ENCODE measurements at places on chromosomes 7 and 10. TPM values are rescaled to one million over a fixed set of nuclear protein-coding genes. Genes with fewer than 3 reads are reported as not detected.
A peak's percentile ranks its signal among the peaks of the same experiment; 100 is the strongest.

STARD3NL gene
- 34.0 TPM for total RNA-seq

GRCh38 chr10:114729103-114729659 is 71.1 kb upstream of the ABLIM1 start:
- no peak overlapping the region for H3K27ac ChIP-seq
- no peaks in the 10 kb centered on the region for H3K36me3 ChIP-seq
- H3K27me3 ChIP-seq = no peaks in the 10 kb centered on the region
- no peak overlapping the region for H3K4me3 ChIP-seq

DNA sequence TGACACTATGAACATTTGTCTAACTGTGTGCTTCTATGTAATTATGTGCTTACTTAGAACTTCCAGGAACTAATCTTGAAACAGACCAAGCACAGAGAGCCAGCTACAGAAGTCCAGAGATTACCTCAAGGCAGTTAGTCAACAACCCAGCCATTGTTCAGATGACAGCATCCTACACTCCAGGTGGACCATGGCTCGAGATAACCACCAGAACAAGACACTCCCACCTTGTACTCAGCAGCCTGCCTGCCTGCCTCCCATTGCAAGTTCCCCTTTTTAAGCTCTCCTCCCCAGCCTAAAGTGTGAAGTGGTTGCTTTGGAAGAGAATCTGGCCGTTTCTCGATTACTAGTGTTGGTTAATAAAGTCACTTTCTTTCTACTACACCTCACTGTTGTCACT is 1080.6 kb upstream of the LRRN3 start:
- no peaks in the 10 kb centered on the region for H3K4me1 ChIP-seq
- DNase-seq = no peak
- H3K4me3 ChIP-seq = no peak overlapping the region
- no peak overlapping the region for H3K27ac ChIP-seq
- no peaks in the 10 kb centered on the region for H3K27me3 ChIP-seq

CRPPA gene
- 1.4 TPM for total RNA-seq

SSC4D gene
- total RNA-seq = 0.71 TPM

GRCh38 chr7:101717628-101718357 is 88.7 kb upstream of the MYL10 start:
- peak; percentile 26 for DNase-seq
- no peaks in the 10 kb centered on the region for H3K27me3 ChIP-seq
- H3K4me1 ChIP-seq = peaks cover 34% of the 10 kb centered on the region
- no peaks in the 10 kb centered on the region for H3K36me3 ChIP-seq

Measured in thymus (tissue), 14 donors.